ENCODE measurements at places on chromosomes 2 and 18.

GRCh38 chr2:16756831-16757644 lies 91.4 kb upstream of the CYRIA start:
- peak; percentile 42 for DNase-seq

DNA sequence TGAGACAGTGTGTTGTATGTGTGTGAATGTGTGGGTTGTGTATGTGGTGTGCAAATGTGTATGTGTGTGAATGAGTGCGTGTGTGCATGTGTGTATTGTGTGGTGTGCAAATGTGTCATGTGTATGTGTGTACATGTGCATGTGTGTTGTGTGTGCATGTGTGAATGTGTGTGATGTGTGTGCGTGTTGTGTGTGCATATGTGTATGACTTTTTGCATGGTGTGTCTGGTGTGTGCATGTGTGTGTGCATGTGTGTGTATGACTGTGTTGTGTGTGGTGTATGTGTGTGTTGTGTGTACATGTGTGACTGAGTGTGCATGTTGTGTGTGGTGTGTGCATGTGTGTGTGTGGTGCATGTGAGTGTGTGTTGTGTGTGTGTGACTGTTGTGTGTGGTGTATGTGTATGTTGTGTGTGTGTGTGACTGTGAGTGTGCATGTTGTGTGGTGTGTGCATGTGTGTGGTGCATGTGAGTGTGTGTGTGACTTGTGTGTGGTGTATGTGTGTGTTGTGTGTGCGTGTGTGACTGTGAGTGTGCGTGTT lies 268.3 kb downstream of the DCDC2C start:
- no peak for DNase-seq

GRCh38 chr2:877747-878146 lies 72.9 kb upstream of the SNTG2 start:
- DNase-seq, result no peak

- no peak for DNase-seq
Measured at GRCh38 chr18:38619129-38619528, 1053.5 kb upstream of the CELF4 start.

DNA sequence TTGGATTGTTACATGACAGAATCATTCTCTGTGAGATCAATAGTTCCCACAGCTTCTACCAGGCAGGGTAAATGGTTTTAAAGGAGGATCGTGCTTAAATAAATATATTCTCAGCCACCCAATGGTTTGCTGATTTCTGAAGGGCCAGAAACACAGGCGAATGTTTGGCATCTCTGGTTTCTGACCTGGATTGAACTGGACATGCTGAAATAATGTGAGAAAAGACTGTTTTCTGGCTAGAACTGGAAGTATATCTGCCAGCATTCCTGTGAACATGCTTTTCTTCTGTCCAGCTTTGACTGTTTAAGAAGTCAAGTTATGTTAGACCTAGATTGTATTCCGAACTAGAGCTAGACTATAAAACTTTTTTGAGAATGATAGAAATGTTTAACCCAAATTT lies 77.1 kb upstream of the COL3A1 start:
- DNase-seq, result no peak

- DNase-seq, result no peak
Measured at GRCh38 chr2:128401680-128402079, 83.0 kb upstream of the HS6ST1 start.

- DNase-seq, result peak; percentile 32
Measured at GRCh38 chr18:58400331-58400870, 228.5 kb downstream of the ALPK2 start.

DNA sequence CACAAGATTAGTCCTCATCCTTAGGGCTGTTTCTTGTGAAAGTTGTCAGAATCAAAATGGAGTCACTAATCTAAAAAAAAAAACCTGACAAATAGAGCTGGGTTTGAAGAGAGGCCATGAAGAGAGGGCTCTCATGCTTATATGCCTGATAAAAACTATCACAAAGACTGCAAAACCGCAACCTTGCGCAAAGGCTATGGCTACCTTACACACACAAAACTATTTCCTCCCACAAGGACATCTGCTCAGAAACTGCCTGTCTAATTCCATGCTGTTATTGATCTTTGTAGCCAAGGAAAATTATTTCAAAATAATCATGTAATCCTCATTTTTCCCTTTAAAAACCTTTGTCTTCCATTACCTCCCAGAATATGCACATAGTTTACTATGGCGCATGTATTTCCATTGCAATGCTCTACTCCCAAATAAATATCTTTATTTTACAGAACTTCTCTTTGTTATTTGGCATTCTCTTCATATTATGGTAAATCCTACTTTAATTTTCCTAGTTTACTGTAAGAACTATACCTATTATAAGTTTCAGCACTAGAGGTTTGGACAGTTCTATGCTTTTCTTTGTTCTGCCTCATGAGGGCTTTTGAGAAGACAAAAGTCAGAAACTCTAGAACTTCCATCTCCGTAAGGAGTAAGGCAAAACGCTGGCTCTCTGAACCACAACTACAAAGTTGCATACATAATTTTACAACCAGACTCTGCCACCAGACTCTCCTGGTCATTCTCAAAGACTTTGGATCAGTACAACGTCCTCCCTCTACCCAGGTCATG lies 9.6 kb upstream of the DPYSL5 start:
- no peak for DNase-seq

DNA sequence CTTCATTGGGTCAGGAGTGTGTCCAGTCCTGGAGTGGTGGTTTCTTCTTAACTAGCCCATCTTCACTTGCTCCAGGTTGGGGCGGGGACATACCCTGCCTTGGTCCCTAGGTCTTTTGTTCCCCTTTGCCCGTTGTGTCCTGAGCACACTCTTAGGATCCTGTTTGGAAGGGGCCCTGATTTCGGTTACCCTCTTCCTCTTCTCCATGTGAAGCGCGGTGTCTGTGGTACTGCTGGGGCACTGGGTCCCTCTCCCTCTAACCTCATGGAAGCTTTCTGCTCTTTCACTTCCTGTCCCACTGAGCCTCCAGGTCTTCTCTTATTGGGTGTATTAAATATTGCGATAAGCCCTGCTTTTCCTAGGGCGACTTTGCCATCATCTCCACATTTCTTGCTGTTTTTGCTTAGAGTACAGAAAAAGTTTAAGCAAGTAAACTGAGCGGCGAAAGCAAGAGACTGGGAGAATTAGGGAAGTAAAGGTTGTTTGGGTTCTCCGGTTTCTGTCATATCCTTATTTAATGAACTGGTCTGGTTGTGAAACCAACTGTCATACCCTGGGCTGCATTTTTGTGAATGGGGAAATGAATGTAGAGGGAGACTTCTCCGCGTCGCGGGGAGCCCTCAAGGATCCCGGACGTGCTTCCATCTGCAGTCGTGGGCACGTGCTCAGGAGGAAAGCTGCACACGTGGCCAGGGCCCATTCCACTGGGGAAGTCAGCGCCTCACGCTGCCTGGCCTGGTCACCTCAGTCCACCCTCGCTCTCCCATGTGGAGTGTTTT lies 73.8 kb upstream of the B3GNT7 start:
- DNase-seq, result no peak

DNA sequence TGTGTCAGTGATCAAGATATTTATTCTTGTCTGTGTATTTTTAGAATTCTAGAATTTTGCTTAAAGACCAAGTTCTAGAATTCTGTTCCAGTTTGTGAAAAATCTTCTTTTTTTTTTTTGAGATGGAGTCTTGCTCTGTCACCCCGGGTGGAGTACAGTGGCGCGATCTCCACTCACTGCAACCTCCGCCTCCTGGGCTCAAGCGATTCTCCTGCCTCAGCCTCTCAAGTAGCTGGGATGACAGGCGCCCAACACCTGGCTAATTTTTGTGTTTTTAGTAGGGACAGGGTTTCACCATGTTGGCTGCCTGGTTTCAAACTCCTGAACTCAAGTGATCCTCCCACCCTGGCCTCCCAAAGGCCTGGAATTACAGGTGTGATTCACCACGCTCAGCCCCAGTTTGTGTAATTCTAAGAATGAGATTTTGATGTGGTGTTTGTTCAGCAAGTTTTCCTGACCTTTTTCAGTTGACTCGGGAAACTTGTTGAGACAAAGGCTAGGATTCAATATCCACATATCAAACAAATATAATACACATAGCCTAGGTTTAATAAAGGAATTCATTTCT lies 3.6 kb downstream of the EIF5B start:
- no peak for DNase-seq

- DNase-seq, result no peak
Measured at GRCh38 chr2:234705108-234705507, 208.2 kb upstream of the ARL4C start.

DNA sequence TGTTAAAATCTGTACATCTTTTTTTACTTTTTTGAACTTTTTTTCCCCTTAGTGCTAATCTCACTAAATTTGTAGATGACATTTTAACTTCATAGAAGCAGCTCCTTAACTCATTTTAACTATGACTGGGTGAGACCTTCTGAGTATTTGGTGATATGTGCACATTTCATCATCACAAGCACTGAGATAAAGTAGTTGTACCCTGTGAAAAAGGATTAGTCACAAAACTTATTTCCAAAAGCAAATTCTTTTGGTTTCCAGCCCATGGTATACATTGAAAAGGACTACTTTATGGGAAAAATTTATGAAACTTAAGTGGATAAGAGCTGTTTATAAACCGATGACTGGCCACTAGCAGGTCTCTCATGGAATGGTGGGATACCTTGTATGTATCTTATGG lies 581.5 kb downstream of the PLCL1 start:
- no peak for DNase-seq

DNA sequence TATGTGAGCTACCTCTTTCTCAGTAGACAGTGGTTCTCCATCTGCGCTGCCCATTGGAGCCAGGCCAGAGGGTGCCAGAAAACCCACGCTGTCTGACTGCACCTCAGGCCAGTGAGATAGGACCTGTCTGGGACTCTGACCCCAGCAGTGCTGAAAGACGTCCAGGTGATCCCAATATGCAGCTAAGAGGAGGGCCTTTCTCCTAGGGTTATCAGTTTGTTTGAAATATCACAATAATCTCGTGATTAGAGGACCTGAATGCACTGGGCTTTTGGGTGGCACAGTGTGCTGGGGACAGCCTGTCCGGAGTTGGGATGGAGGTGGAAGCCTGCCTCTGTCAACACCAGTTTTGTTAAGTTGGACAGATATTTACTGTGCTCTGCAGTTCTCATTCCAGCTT lies 216.3 kb downstream of the LDLRAD4 start:
- DNase-seq, result no peak

GRCh38 chr2:199471443-199472057 lies 13.8 kb upstream of the SATB2 start:
- no peak for DNase-seq

- no peak for DNase-seq
Measured at GRCh38 chr2:44130441-44130840, 38.2 kb upstream of the PPM1B start.

DNA sequence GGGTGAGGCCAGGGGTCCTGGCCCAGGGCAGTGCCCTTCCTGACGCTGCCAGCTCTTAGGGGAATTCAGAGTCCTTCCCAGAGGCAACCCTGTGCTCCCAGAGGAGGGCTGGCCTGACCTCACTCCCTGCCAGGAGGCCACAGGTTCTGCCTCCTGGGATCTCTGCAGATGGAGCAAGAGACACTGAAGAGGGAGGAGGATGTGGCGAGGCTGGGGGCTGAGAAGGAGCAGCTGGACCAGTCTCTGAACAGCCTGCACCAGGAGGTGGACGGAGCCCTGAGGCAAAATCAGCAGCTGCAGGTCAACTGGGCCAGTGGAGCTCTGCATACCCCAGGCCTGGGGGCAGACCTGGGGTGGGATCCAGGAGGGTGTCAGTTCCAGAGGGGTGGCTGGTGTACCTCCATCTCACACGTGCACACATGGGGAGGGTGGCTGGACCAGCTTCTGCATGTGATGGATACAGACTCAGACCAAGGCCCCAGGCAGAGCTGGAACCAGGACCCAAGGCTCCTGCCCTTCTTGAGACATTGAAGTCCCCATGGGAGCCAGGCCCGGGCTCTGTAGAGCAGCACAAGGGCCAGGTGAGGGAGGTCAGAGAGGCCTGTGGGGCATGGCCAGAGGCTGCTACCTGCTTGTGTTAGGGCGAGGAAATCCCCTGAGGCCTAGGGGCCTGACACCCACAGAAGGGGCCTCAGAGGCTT lies 9.7 kb upstream of the SNED1 start:
- no peak for DNase-seq

DNA sequence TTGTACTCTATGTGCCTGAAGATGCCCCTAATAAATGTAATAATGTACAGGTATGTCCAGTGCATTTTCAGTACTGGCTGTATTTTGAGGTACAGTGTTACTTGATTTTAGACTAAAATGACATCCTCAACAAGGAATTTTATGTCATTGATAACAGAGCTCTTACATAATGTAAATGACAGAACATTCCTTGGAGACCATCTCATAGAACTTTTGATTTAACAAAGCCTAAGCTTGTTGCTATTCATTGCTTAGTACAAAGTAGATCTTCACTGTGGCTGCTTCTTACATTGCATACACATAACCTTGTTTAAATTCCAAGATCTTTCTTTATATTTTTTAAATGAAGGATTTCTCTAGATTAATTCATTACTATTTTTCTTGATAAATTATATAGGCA lies 24.1 kb downstream of the DYNC1I2 start:
- no peak for DNase-seq

- DNase-seq, result no peak
Measured at GRCh38 chr2:130834931-130835765, 1.6 kb upstream of the ARHGEF4 start.

- peak; percentile 96 for DNase-seq
Measured at GRCh38 chr2:190880378-190881083, at the start of gene GLS. GLS (plus strand) TSS chr2:190880821; CDS start chr2:190881085, 264 bp downstream.

GRCh38 chr2:83901317-83901716 lies 557.8 kb downstream of the SUCLG1 start:
- DNase-seq, result no peak

- peak; percentile 69 for DNase-seq
Measured at GRCh38 chr18:44838971-44839666, 158.4 kb downstream of the SETBP1 start.

- DNase-seq, result no peak
Measured at GRCh38 chr2:42199626-42200025, 30.5 kb downstream of the EML4 start.

DNA sequence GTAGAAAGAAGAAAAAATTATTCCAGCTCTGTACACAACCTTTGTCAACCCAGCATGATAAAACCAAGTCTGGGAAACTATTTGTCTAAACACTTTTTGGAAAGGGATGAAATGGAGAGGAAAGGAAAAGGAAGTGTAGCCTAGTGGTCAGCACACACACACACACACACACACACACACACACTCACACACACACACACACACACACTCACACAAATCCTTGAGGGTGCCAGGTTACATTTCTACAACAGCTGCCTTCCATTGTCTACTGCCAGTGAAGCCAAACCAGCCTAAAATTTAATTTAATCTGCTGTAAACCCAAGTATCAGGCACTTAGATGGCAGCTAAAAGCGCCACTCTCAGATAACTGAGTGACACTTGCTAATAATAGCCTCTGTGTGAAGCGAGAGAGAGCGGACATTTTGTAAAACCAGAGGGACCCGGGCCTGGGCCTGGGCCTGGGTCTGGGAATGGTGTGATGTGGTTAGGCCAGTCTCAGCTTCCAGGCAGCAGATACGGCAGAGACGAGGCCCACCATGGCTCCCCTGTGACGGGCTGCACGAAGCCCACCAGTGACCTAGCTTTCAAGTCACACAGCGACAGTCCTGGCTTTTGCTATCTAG lies 32.4 kb downstream of the BCL11A start:
- DNase-seq, result no peak
